ENCODE measurements at places on chromosomes 12 and 14. TPM values are rescaled to one million over a fixed set of nuclear protein-coding genes. Genes with fewer than 3 reads are reported as not detected.

Gene ERGIC2
- 78.6 TPM for total RNA-seq

Gene NTF3
- total RNA-seq = not detected

Gene CCDC38
- not detected for total RNA-seq

Gene IQSEC3
- total RNA-seq = 2.0 TPM

Gene FAM181A
- total RNA-seq = not detected

Gene KRT3
- total RNA-seq = not detected

Gene GNB3
- total RNA-seq = 11.8 TPM

Gene PTGDR
- 12.4 TPM for total RNA-seq

Gene PPP1R1A
- total RNA-seq = not detected

Gene PTPRO
- 6.7 TPM for total RNA-seq

Gene OTX2
- total RNA-seq = not detected

Gene COCH
- total RNA-seq = not detected

Gene COX8C
- not detected for total RNA-seq

Gene CACNA1C
- 0.81 TPM for total RNA-seq

Gene DBX2
- total RNA-seq = not detected

Gene PMEL
- total RNA-seq = not detected

Gene TEX22
- 10.5 TPM for total RNA-seq

Gene PPP4R4
- total RNA-seq = 2.4 TPM

Gene KRT83
- not detected for total RNA-seq

Gene CEP128
- 9.9 TPM for total RNA-seq

Gene SYCP3
- 0.87 TPM for total RNA-seq

Gene CIDEB
- total RNA-seq = 16.7 TPM

Gene RAD51B
- 34.0 TPM for total RNA-seq

Gene GLIPR1L2
- 1.1 TPM for total RNA-seq

Gene KRT73
- total RNA-seq = 71.7 TPM

Gene TOMM20L
- total RNA-seq = not detected

Gene ACOT4
- total RNA-seq = 0.69 TPM

Gene CLECL1
- not detected for total RNA-seq
